ENCODE measurements at places on chromosomes 16 and 17. TPM values are rescaled to one million over a fixed set of nuclear protein-coding genes. Genes with fewer than 3 reads are reported as not detected.

- no peak for DNase-seq
Measured at GRCh38 chr16:47229053-47230050, 85.6 kb upstream of the NETO2 start.

GRCh38 chr17:74216505-74216904 lies 3.1 kb downstream of the TTYH2 start:
- no peak for DNase-seq

- peak; percentile 64 for DNase-seq
Measured at GRCh38 chr16:27154705-27155521, 48.4 kb upstream of the KDM8 start.

DNA sequence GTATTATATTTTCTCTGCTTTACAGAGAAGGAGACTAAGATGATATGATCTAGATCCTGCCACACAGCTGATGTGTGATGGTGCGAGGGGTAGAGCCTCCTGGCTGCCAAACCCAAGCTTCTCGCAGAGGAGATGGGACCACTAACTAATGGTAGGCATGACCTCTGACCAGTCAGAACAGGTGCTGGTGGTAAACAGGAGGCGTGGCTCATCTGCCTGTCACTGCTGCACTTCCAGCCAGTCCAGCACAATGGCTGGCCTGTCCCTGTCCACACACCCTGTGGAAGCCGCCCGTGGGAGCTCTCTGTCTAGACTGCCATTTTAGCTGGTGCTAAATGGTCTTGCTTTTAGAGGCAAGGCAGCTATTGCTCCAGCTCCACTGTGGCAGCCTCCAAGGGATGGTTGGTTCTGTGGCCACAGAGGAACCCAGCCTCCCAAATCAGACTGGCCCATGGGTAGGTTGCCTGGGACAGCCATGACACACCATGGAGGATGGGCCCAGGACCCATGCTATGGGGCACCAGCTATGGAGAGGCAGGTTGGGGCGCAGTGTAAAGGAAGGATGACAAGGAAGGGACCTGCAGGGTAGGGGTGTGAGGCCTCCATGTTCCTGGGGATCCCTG lies 86.7 kb downstream of the KSR1 start:
- no peak for DNase-seq

The PRSS21 gene
- 2.4 TPM for total RNA-seq

The RAB26 gene
- total RNA-seq, result 0.80 TPM

DNA sequence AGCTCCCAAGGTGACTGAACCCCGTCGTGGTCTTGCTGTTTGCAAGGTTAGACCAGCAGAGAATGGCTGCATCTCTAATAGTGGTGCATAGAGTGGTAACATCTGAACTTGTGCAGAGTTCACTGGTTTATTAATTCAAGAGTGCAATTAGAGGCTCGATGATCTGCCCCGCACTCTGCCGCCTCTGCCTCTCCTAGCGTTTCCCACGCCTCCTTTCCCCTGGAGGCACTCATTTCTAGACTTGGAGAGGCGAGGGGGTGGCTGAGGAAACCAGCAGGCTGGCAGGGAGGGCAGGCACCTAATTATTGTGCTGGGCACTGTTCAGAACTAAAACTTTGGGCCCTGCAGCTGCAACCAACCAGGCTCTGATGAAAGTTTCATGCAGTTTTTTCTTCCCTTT lies 363.5 kb upstream of the EEF2KMT start:
- no peak for DNase-seq

DNA sequence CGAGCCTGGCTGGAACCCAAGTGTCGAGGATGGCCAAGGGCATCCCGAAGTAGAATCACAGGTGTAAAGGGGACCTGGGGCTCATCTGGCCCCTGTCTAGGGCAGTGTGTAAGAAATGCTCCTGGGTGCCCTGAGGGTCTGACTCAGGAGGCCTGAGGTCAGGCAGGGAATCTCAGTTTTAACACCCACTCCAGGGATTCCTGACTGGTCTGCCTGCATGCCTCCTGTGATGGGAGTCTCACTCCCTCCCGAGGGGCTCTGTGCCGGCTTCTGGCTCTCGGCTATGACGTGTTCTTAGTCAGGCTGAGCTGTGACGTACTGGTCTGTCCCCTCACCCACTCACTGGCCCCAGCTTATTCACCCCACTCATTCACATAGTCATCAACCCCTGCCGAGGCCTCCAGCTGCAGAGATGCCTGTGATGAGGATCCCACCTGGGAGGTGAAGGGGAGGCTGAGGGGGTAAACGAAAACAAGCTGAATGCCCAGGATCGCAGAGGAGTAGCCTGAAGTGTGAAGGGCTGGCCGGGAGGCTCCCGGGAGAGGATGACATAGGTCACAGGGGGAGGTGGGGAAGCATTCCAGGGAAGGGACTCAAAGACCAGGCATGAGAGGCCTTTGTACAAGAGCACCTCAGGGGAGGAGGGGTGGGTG lies 23.8 kb downstream of the FAM83G start:
- no peak for DNase-seq

- no peak for DNase-seq
Measured at GRCh38 chr16:17461951-17462729, 8.6 kb downstream of the XYLT1 start.

GRCh38 chr17:27804113-27804512 lies 3.8 kb upstream of the NOS2 start:
- no peak for DNase-seq

The CCL3 gene
- total RNA-seq, result 64.4 TPM

The SLC6A2 gene
- not detected for total RNA-seq

DNA sequence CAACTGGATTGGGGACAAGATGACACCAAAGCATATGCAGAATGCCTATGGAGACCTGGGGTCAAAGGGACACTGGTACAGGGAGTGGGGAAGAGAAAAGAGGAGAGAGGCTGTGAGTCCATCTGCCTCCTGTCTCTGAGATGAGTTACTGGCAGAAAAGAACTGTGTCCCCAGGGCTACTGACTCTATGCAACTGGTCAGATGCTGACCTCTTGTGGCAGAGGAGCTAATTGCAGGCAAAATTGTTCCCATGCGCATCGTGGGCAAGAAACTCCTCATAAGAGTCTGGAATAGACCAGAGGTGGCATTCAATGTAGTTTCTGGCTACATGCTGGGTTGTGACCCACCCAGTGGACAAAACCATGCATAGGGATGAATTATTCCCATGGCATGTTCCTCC lies 26.1 kb upstream of the MLKL start:
- DNase-seq, result no peak

GRCh38 chr17:7721612-7722011 lies 4.1 kb downstream of the DNAH2 start:
- no peak for DNase-seq

The WDR81 gene
- total RNA-seq, result 11.4 TPM

- no peak for DNase-seq
Measured at GRCh38 chr17:77874303-77875050, 84.0 kb upstream of the TNRC6C start.

- DNase-seq, result no peak
Measured at GRCh38 chr16:67129422-67129821, 19.7 kb downstream of the PHAF1 start.

The TLCD2 gene
- 0.10 TPM for total RNA-seq

The OR1A2 gene
- not detected for total RNA-seq

DNA sequence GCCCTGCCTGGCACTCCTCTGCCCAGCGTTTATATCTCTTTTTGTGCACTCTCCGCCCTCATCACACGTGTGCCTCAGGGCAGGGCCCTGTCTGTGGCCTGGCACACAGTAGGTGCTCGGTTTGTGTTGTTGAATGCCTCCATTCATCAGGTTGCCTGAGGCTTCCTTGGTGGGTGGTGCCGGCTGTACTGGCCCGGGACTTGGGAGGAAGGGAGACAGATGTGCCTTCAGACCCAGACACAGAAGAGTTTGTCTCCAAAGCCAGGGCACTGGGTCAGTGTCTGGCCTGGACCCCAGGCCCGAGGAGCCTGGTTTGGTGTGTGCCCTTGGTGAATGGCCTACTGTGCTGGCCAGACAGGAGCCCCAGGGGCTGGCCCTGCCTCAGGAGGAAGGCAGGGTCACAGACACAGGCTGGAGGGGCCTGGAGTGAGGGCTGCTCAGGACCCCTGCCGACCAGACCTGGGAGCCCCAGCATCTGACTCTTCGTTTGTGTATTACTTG lies 71.6 kb downstream of the RAI1 start:
- DNase-seq, result peak; percentile 21

DNA sequence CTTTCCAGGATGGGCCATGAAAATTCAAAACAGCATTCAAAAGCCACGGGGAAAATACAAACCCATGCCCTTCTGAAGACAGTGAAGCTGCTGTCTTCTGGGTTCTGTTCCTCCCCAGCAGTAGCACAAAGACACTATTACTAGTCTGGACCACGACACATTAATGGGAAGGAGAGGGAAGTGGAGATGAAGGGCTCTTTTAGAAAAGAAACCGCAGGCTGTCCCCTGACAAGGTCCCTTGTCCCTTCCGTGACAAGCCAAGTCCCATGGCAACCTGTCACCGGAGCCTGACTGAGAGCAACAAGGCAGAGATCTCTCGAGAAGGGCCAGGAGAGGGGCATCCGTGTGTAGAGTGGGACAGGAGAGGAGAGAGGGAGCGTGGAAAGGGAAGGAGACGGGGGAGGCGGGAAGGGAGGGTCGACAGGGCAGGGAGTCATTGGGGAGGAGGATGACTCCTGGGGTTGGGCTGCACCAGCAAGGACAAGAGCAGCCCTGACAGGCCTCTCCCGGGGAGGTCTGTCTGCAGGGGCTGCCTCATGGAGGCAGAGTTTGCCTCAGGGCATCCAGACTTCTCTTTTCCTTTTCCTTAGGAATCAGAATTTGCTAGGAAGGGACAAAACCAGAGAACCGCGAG lies 436.2 kb downstream of the SLC39A11 start:
- DNase-seq, result no peak

The LRRC75A gene
- 1.4 TPM for total RNA-seq

GRCh38 chr16:54031107-54031760 lies 255.4 kb downstream of the IRX3 start:
- no peak for DNase-seq

The CETP gene
- not detected for total RNA-seq

GRCh38 chr17:18978050-18978449 lies 26.1 kb downstream of the SLC5A10 start:
- no peak for DNase-seq

DNA sequence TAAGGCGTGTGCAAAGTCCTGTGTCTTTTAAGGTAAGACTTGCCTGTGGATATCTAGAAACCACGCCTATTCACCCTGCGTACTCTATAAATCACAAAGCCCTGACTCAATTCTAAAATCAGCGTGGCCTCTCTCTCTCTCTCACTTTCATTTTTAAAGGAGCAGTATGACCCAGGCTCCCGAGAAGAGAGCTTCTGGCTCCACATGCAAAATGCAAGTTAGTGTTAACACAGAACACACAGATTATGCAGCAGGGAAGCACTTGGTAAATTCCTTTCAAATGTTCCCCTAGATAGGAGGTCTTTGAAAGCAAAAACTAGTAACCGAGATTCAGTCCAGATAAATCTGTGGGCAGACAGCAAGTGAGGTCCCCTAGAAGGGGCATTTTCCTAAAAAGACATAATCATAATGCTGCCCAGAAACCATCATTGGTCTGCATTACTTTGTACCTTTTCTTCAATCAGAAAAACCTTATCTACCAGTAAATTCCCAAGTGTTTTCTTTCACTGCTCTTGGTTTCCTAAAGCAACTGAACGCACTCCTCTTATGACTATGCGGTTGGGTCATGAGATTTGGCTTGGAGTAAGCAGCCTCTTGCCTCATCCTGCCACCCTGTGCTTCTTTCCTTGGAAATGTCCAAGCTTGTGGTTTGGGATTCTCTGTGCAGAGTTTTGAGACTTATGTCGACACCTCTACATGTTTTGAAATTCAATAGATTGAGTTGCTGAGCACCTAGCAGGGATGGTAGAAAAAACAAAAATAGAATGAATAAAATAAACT lies 31.7 kb upstream of the KCNJ2 start:
- peak; percentile 32 for DNase-seq

- peak; percentile 63 for DNase-seq
Measured at GRCh38 chr17:31842195-31843069, 16.6 kb downstream of the COPRS start.

DNA sequence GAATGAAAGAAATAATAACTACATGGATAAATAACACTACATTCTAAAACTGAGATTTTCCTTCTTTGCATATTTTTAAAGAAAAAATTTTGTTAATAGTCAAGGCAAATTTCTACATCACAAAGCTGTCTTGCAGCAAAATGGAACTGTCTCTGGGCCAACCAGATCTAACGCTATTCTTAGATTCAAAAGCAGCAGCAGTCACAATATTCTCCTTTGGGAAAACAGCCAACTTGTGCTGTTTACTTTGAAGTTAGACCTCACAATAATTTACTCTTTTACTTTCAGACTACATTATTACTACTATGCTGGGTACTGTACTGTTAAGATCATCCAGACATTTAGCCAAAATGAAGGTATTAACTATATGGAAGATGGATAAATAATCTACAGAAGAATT lies 189.1 kb downstream of the CEP112 start:
- DNase-seq, result no peak

DNA sequence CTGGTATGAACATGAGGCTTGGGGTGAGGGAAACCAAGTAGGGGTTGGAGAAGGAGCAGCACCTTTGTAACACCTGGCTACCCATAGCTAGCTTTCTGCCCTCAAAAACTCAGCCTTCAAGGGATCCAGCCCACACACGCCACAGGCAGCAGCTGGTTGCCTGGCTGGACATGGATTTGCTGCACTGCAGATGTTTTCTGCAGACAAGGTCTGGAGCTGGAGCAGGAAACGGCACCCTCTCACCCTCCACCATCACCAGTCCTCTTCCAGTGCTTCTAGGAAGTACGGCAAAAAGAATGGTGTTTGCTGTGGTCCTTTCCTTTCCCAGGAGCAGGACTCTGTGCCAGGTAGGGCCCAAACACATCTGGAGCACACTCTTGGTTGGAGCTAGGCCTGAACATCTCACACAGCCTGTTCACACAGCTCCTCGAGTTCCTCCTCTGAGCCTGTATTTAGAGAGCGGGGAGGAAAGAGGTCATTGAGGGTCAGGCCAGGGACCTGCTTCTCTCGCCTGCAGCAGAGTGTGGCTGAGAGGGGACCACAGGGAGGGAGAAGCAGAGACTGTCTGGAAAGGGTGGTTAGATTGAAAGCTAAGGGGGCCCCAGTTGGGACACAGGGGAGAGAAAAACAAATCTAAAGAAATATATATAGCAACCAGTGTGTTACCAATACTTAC lies 2.7 kb upstream of the SUPT4H1 start:
- no peak for DNase-seq

DNA sequence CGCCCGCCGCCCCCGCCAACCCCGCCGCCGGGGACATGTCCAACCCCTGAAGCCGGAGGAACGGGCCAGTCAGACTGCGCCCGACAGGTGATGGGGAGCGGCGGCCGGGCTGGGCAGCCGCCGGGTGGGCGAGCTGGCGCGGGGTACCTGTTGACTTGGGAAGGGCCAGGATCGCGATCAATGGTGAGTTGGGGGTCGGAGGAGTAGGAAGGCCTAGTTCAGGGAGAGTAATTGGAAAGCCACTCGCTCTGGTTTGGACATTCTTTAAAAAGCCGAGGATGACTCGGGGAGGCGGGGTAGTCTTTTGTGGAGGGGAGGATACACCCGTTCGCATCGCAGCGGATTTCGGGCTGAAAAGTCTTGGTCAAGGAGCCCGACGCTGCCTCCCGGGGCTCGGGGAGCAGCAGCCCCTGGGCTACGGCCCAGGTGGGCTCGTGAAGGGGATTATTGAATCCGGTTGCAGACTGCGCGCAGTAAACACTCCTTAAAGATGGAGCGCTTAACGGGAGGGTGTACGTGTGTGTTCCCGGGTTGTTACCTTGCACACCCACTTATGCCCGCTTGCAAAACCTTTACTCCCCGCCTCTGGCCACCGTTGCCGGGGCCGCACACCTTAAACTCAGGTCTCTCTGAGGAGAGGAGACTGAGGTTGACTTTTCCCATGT lies 123.8 kb downstream of the GOSR1 start:
- no peak for DNase-seq

The PPM1E gene
- total RNA-seq, result 0.07 TPM

Data from activated naive CD4-positive, alpha-beta T cell treated with anti-CD3 and anti-CD28 coated beads, Interleukin-2, amount 50 U/mL, for 72 hours (primary cell).